ENCODE measurements at places on chromosomes 11 and 22.

GRCh38 chr11:134229126-134229790 is 4.8 kb downstream of the VPS26B start:
- DNase-seq, result no peak

DNA sequence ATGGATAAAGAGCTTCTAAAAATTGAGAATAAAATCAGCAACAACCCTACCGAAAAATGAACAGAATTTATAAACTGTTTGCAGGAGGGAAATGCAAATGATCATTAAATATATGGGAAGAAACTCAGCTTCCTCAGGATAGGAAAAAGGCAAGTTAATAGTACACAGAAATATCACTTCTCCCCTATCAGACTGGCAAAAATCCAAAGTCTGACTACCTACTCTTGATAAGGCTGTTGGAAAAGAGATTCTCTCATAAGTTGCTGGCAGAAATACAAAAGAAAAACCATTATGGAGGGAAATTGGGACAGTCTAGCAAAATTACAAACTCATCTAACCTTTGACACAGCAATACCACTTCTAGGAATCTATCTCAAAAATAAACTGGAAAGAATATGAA is 100.9 kb upstream of the LDLRAD3 start:
- no peak for DNase-seq

GRCh38 chr11:74135127-74135840 is 35.5 kb downstream of the C2CD3 start:
- no peak for DNase-seq

GRCh38 chr11:99275521-99275920 is 254.8 kb downstream of the CNTN5 start:
- DNase-seq, result no peak

- DNase-seq, result no peak
Observed at GRCh38 chr11:44407211-44407996, 97.5 kb upstream of the ALX4 start.

- DNase-seq, result no peak
Observed at GRCh38 chr11:70505761-70506657, 107.7 kb downstream of the CTTN start.

DNA sequence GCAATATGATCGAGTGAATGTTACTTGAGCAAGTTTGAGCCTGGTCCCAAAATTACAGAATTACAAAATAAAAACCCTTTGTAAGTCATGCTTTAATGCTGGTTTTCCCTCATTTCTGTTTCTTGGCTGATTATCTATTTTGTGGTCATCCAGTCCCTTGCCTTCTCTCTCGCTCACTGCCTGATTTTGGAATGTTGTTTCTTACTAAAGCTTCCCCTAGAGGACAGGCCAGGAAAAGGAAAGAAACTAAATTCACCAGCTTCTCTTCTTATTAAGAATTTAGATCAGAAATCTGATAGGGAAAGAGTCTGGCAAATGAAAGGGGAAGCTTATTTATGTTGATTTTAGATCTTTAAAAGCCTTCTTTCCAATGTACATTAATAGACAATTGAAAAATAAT is 16.6 kb upstream of the BDNF start:
- DNase-seq, result no peak

All from activated CD4-positive, alpha-beta T cell treated with anti-CD3 and anti-CD28 coated beads, Interleukin-10, Interleukin-2, amounts not matched to agents 100 ng/mL and 50 ng/mL, durations not matched to agents 16 hours and 8 hours (primary cell).